ENCODE measurements at places on chromosomes 2 and 18.

- H3K4me3 ChIP-seq, result no peak overlapping the region
- no peaks in the 10 kb centered on the region for H3K27me3 ChIP-seq
- no peaks in the 10 kb centered on the region for H3K4me1 ChIP-seq
- no peak overlapping the region for H3K27ac ChIP-seq
- DNase-seq, result no peak
Measured at GRCh38 chr18:26356045-26356785, 130.0 kb downstream of the TAF4B start.

GRCh38 chr2:118988706-118989105 is 46.7 kb downstream of the MARCO start:
- no peak for DNase-seq
- peaks cover 22% of the 10 kb centered on the region for H3K27me3 ChIP-seq
- H3K4me1 ChIP-seq, result no peaks in the 10 kb centered on the region
- H3K4me3 ChIP-seq, result no peak overlapping the region

GRCh38 chr18:49609256-49610021 is 47.6 kb downstream of the LIPG start:
- peaks cover 4% of the 10 kb centered on the region for H3K4me1 ChIP-seq
- H3K4me3 ChIP-seq, result no peak overlapping the region
- no peak overlapping the region for H3K27ac ChIP-seq
- no peaks in the 10 kb centered on the region for H3K36me3 ChIP-seq

GRCh38 chr2:133255360-133255759 is 312.9 kb downstream of the NCKAP5 start:
- H3K4me3 ChIP-seq, result no peak overlapping the region
- H3K27ac ChIP-seq, result no peak overlapping the region
- no peak for DNase-seq
- peaks cover 5% of the 10 kb centered on the region for H3K4me1 ChIP-seq
- no peaks in the 10 kb centered on the region for H3K36me3 ChIP-seq
- peaks cover 3% of the 10 kb centered on the region for H3K27me3 ChIP-seq

DNA sequence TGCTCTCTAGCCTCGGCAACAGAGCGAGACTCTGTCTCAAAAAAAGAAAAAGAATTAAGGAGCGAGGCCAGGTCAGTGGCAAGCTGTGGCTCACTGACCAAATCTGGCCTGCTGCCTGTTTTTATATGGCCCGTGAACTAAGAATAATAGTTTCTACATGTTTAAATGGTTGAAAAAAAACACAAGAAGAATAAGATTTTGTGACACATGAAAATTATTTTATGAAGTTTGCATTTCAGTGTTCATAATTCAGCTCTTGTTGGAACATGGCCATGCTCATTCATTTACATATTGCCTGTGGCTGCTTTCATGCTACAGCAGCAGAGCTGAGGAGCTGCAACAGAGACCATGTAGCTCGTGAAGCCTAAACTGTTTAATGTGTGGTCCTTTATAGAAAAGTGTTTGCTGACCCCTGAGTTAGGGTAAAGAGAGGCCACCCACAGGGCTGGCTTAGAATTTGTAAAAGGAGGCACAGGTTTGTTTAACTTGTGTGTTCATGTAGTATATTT is 59.5 kb downstream of the MFSD6 start:
- H3K27ac ChIP-seq, result no peak overlapping the region
- no peaks in the 10 kb centered on the region for H3K27me3 ChIP-seq
- H3K36me3 ChIP-seq, result no peaks in the 10 kb centered on the region
- H3K4me1 ChIP-seq, result no peaks in the 10 kb centered on the region
- no peak for DNase-seq

- no peaks in the 10 kb centered on the region for H3K4me1 ChIP-seq
- no peak for DNase-seq
- no peaks in the 10 kb centered on the region for H3K27me3 ChIP-seq
- no peak overlapping the region for H3K27ac ChIP-seq
Measured at GRCh38 chr2:39499336-39499735, 62.3 kb upstream of the MAP4K3 start.

DNA sequence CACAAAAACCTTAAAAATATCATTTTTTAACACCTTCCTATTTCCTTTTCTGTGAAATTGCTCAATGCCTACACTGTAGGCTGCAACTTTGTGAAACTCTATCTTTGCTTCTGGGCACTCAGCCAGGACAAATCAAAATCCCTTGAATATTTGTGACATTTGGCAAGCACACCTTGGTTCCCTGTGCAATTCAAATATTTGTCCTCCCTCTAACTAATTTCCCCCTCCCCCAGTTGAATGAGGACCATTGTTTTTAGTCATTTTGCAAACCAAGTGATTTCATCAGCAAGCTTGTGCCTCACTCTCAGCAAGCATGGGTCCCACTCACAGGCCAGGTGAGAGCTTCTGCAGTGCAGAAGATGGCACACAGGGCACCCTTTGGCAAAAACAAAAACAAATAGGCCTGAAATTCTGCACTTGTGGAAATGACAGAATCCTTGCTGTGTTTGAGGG is 541.5 kb downstream of the CNTNAP5 start:
- H3K4me1 ChIP-seq, result no peaks in the 10 kb centered on the region
- H3K27ac ChIP-seq, result no peak overlapping the region
- DNase-seq, result no peak
- no peak overlapping the region for H3K4me3 ChIP-seq
- H3K27me3 ChIP-seq, result no peaks in the 10 kb centered on the region
- no peaks in the 10 kb centered on the region for H3K36me3 ChIP-seq

DNA sequence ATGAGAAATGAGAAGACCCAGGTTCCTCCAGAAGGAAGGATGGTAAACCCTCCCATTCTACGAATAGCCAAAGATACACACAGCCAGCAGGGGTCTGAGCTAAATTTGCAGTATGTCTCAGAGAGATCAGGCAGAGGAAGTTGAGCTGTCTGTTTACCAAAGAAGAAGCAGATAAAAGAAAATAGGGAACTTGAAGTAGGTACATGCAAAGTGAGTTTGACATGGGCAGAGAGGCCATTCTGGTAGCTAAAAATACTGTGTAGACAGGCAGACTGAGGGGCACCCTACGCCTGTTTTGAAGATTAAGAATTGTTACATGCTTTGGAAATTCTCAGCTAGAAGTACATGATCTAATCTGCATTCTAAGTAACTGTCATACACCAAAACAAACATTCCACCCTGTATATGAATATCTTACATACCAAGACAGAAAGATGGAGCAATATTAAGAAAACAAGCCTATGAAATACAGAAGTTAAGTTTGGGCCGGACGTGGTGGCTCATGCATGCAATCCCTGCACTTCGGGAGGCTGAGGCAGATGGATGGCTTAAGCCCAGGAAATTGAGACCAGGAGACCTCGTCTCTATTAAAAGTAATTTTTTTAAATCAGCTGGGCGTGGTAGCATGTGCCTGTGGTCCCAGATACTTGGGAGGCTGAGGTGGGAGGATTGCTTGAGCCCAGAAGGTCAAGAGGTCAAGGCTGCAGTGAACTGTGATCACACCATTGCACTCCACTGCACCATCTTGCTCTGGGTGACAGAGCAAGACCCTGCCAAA is 157.9 kb downstream of the ANKRD44 start:
- H3K4me3 ChIP-seq, result no peak overlapping the region
- H3K4me1 ChIP-seq, result peaks cover 15% of the 10 kb centered on the region
- H3K27me3 ChIP-seq, result peaks cover 8% of the 10 kb centered on the region
- no peaks in the 10 kb centered on the region for H3K36me3 ChIP-seq
- peak; percentile 54 for DNase-seq
- H3K27ac ChIP-seq, result no peak overlapping the region

GRCh38 chr2:240917684-240918257 is 11.6 kb downstream of the CROCC2 start:
- no peaks in the 10 kb centered on the region for H3K4me1 ChIP-seq
- no peak overlapping the region for H3K27ac ChIP-seq
- no peak overlapping the region for H3K4me3 ChIP-seq
- peak; percentile 50 for DNase-seq
- peaks cover 11% of the 10 kb centered on the region for H3K27me3 ChIP-seq

GRCh38 chr2:239609162-239609561 is 208.3 kb upstream of the HDAC4 start:
- peak; percentile 41 for DNase-seq
- H3K4me1 ChIP-seq, result no peaks in the 10 kb centered on the region
- H3K36me3 ChIP-seq, result no peaks in the 10 kb centered on the region
- H3K4me3 ChIP-seq, result no peak overlapping the region
- no peaks in the 10 kb centered on the region for H3K27me3 ChIP-seq
- peak overlapping the region; percentile 36 for H3K27ac ChIP-seq
